ENCODE measurements at places on chromosomes 16 and 17. TPM values are rescaled to one million over a fixed set of nuclear protein-coding genes. Genes with fewer than 3 reads are reported as not detected.

DNA sequence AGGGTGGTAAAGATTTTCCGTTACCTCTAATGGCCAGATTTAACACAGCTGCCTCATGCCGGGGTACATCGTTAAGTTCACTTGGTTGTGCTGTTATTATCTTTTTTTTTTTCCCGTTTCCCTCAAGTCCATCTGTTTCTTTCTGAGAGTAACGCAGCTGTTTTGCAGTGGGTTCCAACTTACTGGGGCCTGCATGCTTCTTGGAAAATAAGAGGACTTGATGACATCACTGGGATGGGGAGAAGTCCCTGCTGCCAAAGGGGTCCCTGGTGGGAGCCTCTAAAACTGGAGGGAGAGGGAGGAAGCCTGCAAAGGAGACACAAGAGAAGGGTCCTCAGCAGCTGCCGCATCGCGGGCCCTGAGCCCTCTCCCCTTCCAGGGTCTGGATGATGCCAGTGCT lies 77.8 kb upstream of the NOL11 start:
- peak; percentile 15 for DNase-seq

Gene CD300E
- 0.46 TPM for polyA plus RNA-seq

Gene ITGAD
- 0.25 TPM for polyA plus RNA-seq

- DNase-seq, result no peak
Observed at GRCh38 chr17:10549096-10549842, at the start of gene MYH2. MYH2 (minus strand) TSS chr17:10549658; CDS start chr17:10547920, 1,738 bp downstream.

Gene PGAP3
- 35.3 TPM for polyA plus RNA-seq

- peak; percentile 38 for DNase-seq
Observed at GRCh38 chr17:35299135-35299534, 56.3 kb downstream of the SLFN5 start.

Gene KREMEN2
- polyA plus RNA-seq, result 0.19 TPM

GRCh38 chr17:42436391-42436790 lies 13.3 kb upstream of the CAVIN1 start:
- DNase-seq, result no peak

GRCh38 chr16:68031951-68032350 lies 8.9 kb downstream of the DUS2 start:
- DNase-seq, result no peak

- DNase-seq, result no peak
Observed at GRCh38 chr17:35540589-35541404, 3.3 kb upstream of the SLFN12L start.

DNA sequence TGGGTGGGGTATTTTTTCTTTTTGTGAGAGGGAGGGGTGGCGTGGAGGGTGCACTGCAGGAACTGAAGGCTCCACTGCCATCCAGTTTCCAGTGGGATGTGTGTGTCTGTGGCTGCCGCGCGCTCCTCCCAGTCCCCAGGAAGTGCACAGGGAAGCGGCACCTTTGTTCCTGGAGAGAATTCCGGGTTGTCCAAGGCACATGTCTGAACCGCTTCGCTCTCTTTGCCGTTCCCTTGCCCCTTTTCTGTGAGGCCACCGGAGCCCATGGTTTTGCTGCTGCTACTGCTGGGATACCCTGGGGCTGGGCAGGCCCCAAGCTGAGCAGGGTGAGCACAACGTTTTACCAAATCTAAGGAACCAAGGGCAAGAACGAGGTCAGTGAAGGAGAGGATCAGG lies 19.5 kb downstream of the ACSF3 start:
- DNase-seq, result no peak

DNA sequence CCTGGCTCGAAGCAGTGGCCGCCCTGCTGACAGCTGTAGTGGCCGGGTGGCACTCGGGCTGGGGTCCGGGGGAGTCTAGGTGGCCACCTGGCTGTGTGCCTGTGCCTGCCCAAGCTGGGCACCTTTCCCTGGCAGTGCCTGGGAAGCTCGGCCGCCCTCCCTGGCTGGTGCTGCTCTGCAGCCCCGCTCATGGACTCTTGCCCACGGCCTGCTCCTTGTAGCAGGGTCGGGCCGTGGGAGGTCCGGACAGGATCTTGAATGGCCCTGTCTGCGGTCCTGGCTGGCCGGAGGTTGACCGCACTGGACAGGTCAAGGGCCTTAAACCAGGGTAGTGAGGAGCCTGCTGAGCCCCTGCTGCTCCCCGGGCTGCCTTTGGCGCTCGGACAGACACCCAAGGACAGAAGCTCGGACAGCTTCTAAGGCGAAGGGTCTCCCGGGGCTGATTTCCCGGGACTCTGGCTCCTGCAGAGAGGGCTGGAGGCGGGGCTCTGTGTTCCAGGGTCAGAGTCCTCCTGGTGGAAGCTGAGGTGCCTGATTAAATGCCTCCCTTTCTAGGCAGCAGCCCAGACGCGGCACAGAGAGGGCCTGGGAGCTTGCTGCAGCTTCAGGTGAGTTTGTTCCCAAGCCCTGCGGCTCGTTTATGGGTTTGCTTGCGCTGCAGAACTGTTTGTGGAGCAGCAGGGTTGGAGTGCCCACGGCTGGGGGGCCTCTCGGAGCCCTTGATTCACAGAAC lies 6.0 kb downstream of the CAPN15 start:
- no peak for DNase-seq

GRCh38 chr17:79623786-79624717 lies 13.2 kb upstream of the RBFOX3 start:
- DNase-seq, result no peak

DNA sequence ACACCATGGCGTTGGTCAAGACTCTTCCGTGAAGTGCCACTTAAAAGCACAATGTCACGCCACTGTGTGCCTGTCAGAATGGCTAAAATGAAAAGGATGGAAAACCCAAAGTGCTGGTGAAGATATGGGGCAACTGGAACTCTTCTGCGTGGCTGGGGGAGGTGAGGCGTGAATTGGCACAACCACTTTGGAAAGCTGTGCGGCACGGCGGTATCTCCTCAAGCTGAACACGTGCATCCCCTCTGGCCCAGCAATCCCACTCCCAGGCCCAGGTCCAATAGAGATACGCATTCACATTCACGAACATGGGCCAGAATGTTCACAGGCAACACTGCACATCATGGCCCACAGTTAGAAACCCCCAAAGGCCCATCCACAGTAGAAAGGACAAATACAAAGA lies 8.9 kb downstream of the DUSP3 start:
- no peak for DNase-seq

Measured in right lung (tissue), 10 donors.